NCI-H2227 treated with DMSO at 0.1 percent for 48 hours (cell line): ENCODE measurements at places on chromosomes 5 and 9.

- DNase-seq: no peak
Measured at GRCh38 chr9:107175041-107175440, 108.0 kb upstream of the RAD23B start.

DNA sequence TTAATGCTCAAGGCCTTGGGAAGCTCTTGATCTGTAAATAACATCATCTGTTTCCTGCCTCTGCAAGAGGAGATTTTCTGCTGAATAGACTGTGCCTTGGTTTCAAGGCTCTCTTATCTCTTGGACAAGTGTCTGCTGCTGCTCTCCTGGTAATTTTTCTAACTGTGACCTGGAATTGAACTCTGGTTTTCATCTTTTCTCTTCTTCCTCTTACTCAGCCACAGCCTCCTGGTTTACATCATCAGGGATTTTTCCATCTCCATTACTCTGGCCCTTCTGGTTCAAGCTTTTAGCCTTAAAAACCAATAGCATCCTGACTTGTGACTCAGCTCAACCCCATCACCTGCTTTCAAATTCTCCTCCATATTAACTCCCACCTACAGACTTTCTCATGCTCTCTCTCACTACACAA, 49.6 kb upstream of the ITGA1 start:
- no peak for DNase-seq

DNA sequence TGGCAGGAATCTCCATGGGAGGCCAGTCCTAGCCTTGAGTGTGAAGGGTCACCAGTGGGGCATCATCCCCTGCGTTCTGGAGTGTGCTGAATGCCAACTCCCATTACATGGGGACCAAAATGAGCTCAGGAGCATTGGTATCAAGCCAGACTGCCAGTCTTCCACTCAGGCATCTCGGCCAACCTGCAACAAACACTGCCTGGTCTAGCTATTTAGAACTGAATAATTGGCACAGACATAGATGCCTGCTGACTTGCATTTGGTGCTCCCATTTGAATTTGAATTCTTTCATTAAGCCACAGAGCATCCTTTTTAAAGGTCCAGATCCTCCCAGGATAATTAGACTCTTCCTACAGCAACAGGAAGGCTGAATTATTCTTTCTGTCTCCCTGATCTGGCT, 116.6 kb upstream of the ABCA1 start:
- no peak for DNase-seq

GRCh38 chr5:98933445-98934072, 4.8 kb upstream of the CHD1 start:
- DNase-seq: no peak

GRCh38 chr5:88374391-88374790, 105.7 kb upstream of the TMEM161B start:
- DNase-seq: no peak

- DNase-seq: no peak
Measured at GRCh38 chr5:163360656-163361055, 76.7 kb upstream of the CCNG1 start.

- DNase-seq: peak; percentile 58
Measured at GRCh38 chr5:126139773-126140172, 283.4 kb upstream of the GRAMD2B start.

DNA sequence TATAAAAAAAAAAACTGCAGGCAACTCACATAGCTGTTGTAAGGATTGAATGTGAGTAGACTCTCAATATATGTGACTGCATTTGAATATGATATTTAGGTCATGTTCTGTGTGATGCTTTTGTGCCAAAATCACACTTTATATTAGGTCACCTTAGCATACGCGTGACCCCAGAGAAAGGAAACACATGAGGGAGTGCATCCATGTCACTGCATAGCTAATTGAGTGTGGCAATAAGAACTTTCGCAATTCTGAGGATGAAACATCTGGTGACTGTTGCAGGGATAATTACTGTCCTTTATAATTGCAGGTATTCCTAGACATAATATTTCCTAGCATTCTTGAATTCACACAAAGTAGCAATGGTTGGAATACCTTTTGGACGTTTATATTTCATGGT, 459.5 kb upstream of the KLF4 start:
- DNase-seq: no peak

DNA sequence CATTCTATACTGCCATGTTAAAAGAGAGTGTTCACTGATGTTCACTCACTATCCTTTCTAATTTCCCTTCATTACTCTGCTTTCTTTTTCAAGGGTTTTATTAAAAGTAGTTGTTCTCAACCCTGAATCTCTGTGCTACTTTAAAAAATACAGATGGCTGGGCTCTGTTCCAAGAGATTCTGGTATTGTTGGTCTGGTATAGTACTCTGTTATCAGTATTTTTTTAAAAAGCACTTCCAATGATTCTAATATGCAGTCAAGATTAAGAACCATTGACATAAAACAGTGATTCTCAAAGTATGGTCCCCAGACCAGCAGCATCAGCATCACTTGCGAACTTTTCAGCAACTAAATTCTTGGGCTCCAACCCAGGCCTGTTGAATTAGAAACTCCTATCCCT, 77.0 kb upstream of the STARD4 start:
- no peak for DNase-seq

DNA sequence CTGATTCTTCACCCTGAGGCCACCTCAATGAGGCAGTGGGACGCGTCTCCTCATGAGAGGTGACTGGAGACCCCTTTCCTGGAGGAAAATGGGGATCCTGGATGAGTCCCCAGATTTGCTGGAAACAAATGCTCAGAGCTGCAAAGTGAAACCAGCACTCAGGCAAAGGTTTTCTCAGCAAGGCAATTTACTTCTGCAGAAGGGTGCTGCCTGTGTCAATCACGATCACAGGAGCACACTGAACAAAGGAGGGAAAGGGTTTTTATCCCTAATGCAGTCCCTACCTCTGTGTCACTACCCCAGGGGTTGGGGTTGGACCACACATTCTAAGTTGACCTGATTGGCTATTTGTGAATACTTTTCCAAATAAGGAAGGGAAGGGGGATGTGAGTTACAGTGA, 69.9 kb upstream of the CDK20 start:
- DNase-seq: no peak

GRCh38 chr9:131031642-131032005, 22.6 kb downstream of the LAMC3 start:
- no peak for DNase-seq

DNA sequence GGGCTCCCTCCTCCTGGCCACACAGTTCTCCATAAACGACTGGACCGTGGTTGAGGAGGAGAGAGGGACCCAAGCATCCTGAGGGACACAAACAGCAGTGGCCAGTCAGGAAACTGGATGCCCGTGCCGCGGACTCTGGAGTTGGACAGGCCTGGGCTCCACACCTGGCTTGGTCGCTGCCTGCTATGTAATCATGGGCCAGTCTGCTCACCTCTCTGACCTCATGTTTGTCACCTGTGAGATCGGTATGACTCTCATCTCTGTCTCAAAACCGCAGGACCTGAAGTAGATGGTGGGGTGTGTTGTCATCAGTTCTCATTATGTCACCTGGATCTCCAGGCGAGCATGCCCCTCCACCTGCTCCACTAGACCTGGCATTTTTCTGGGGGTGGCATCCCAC, 14.5 kb downstream of the CXXC5 start:
- DNase-seq: no peak

GRCh38 chr9:6149315-6149714, 66.3 kb upstream of the IL33 start:
- DNase-seq: no peak

- DNase-seq: no peak
Measured at GRCh38 chr9:26264709-26265601, 586.7 kb upstream of the TUSC1 start.

DNA sequence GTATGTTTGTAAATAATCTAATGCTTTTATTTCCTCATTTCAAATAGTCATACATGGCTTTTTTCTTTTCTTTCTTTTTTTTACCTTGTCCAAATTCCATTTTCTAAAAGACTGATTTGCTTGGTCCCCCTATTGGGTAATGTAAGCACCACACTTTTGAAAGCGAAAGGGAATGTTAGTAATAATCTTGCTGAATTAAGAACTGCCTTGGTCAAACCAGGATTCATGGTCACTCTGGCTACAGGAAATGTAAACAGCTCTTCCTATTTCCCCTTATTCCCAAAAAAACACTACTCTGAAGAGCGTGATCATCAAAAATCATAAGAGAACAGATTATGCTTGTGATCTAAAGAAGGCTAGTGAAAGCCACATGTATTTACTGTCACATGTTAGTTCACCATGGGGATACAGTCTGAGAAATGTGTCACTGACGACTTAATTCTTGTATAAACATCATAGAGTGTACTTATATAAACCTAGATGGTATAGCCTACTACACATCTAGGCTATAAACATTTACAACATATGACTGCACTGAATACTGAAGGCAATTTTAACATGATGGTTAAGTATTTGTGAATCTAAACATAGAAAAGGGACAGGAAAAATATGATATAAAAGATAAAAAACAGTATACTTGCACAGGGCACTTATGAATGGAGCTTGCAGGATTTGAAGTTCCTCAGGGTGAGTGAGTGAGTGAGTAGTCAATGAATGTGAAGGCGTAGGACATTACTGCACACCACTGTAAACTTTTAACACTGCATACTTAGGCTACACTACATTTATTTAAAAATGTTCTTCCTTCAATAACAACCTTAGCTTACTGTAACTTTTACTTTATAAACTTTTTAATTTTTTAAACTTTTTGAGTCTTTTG, 75.3 kb downstream of the HMGCR start:
- no peak for DNase-seq

- DNase-seq: peak; percentile 64
Measured at GRCh38 chr9:117403403-117403811, 11.4 kb downstream of the ASTN2 start.

GRCh38 chr5:86971034-86971571, 296.6 kb upstream of the RASA1 start:
- no peak for DNase-seq

DNA sequence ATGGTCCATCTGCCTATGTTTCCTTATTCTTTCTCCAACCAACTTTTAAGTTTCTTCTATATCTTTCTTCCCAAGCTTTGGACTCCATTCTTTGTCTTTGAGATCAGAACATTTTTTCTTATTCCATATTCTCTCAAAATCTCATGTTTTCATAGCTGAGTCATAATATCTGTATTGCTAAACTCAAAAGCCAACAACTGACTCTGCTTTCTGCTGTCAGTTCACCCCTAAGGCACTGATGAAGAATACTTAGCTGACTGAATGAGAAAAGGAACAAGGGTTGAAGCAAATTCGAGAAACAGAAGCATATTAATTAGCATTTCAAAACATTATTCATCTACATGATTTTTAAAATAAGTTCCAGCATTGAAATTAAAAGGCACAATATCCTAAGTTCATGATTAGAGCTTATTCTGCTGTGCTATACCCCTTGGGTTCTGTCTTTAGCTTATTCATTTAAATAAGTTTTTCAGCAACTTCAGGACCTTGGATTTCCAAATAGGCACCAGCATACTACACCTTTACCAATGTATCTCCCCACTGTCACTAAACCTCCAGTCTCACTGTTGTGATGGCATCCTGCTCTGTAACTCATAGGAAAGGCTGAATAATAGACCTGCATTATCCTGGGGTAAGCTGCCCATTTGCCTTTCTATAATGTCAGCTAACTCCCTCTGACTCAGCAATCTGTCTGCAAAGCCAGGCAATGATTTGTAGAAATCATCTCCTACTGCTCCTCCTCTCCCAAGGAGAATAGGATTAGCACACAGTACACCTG, 49.9 kb upstream of the C5orf46 start:
- DNase-seq: no peak

DNA sequence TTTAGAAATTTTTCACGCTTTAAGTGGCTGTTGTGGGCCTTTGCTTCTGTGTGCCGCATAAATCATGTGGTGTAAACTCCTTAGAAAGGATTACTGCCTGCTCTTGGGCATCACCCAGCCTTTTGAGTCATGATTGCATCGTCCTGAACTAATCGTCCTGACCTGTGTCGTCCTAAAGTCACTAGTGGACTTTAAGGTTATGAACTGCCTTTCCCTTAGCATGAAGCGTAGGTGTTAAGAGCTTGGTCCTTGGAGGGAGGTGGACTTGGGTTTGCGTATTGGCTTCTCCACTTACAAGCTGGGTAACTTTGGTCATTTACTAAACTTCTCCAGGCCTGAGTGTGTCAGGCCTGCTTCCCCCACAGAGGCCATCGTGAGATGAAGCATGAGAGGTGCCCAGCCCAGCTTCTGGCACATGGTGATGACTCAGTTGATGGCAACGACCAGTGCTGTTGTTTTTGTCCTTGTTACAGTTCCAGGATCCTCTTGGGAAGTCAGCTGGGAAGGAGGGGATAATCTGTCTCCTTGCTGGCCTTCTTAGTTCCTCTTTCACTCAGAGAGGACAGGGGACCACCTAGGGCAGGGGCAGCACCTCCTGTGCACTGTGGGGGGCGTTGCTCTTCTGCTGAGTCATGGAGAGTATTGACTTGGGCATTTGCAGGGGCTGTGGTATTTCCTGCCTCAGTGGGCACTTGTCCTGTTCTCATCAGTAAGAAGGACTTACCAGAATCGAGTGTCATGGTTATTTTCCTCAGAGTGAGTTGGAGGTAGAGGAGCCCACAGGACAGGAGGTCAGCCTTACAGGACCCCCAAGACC, 54.2 kb upstream of the NCS1 start:
- no peak for DNase-seq

DNA sequence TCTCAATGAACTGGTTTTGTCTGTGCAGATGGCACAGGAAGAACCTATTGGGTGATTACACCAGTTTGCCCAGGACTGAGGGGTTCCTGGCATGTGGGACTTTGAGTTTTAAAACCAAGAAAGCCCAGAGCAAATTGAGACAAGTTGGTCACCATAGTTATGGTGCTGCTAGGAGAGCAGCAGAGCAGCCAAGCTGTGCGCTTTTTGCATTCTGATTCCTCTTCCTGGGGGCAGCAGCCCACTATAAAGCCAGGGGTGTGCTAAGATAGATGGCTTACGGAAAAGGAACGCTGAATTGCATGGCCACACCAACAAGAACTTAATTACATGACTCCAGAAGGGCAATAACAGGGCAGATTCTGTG, 49.7 kb downstream of the TIMD4 start:
- DNase-seq: no peak

- no peak for DNase-seq
Measured at GRCh38 chr5:174314261-174314660, 268.8 kb downstream of the NSG2 start.

- DNase-seq: no peak
Measured at GRCh38 chr5:139744471-139745131, 51.0 kb upstream of the PSD2 start.

- DNase-seq: no peak
Measured at GRCh38 chr5:160629003-160629402, 207.3 kb downstream of the PTTG1 start.

- no peak for DNase-seq
Measured at GRCh38 chr5:16797951-16798350, 138.1 kb downstream of the MYO10 start.

GRCh38 chr5:179762079-179762780, 29.6 kb downstream of the MAML1 start:
- peak; percentile 4 for DNase-seq
